Thymus (tissue), 14 donors: ENCODE measurements at places on chromosomes 4 and X. TPM values are rescaled to one million over a fixed set of nuclear protein-coding genes. Genes with fewer than 3 reads are reported as not detected.

DNA sequence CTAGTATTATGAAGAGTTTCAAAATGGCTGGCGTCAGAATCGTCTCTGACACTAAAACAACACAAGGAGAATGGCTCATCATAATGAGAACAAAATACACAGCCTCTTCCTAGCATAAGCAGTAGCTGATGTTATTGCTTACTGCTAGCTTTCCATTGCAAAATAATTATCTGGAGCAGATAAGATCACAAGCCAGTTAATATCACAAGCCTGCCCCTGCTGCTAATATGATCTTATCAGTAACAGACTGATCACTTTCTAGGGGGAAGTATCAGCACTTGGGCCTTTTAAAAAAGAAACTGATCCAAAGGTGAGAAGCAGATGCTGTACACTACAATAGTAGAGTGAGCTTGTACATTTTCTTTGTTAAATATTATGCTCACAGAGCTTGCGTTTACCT, 554.8 kb upstream of the PABPC4L start:
- DNase-seq = no peak

DNA sequence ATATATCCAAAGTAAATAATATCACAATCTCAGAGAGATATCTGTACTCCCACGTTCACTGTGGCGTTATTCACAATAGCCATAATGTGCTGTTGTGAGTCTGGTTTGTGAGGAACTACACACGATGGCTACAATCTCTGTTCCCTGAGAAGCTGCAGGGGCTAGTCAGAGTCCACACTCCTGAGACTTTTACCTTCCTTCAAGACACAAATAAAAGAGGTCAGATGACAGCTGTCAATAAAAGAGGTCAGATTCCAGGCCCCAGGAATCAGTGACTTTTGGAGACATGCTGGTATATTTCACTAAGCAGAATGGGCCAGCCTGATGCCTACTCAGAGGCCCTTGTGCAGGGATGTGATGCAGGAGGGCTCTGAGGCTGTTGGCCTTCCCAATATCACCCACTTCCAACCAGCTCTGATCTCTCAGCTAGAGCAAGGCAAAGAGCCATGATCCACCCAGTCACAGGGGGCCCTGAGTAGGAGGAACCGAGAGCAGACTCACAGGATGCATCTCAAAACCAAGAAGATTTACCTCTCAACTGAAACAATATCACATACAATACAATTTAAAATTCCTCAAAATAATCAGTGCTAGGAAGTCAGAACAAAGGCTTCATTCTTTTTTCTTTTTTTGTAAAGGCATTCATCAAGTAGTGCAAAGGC, 13.8 kb downstream of the FRYL start:
- no peak for DNase-seq

DNA sequence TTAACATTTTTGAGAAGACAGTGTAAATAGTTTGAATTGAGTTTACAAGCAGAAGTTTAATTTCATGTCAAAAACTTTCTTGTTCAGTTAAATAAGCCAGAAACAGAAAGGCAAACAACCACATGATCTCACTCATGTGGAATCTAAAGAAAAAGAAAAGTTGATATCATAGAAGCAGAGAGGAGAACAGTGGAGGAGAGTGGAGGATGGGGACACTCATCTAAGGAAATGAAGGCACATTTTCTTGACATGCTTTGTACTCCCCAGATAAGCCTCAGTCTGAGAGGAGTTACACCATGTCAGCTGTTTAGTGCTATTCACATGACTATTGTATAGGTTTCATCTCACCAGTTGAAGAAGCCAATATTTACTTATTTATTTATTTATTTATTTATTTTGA, 13.5 kb downstream of the SNCA start:
- DNase-seq = no peak

DNA sequence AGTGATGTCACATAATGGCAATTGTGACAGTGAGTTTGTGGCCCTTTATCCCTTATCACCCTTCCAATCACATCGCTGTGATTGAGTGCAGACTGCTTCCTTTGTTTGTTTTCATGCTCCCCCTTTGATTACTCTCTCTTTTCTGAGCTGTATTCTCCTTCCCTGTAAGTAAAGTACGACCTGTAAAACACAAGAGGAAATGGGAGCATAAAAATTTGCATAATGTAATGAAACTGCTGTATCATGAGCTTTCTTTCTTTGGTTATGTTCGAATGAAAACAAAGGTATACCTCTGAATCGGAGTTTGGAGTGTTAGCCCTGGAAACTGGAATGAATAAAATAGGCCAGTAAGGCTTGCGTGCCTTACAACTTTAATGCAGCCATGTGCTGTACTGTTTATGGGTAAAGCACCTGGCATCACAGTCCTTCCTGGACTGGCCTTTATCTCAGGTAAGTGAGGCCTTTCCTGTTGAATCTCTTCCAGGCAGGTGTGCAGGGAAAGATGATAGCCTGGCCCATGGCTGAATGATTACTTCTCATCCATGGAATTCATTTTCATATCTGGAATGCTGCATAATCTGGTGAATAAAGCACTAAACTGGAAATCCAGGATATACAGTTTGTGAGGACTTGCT, 26.6 kb upstream of the HS3ST1 start:
- no peak for DNase-seq

MFSD8 gene
- polyA plus RNA-seq = 31.2 TPM

PGAM4 gene
- polyA plus RNA-seq = not detected

XK gene
- 0.50 TPM for polyA plus RNA-seq
